ENCODE measurements at places on chromosomes 7 and 10.

- H3K27ac ChIP-seq, result no peak overlapping the region
- no peaks in the 10 kb centered on the region for H3K4me1 ChIP-seq
- H3K4me3 ChIP-seq, result no peak overlapping the region
- no peak for DNase-seq
- H3K27me3 ChIP-seq, result no peaks in the 10 kb centered on the region
- no peaks in the 10 kb centered on the region for H3K36me3 ChIP-seq
These were observed 33.8 kb downstream of the SPAG6 start for GRCh38 chr10:22379059-22379458.

DNA sequence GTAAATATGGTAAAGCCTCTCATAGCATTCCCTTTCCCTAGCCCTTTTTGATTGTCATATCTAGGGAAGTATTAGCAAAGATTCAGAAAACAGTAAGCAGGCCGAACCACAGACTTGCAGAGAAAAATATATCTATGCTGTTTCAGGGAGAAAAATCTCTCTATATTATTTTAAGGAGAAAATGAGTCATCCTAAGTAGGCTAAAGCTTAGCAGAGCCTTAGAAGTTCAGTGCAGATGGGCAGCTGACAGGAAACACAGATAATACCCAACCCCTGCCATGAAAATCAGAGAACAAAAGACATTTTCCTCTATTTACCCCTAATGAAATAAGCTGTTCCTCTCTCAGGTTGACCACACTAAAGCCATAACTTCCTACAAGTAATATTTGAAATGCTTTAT, 16.5 kb downstream of the C1QL3 start:
- H3K36me3 ChIP-seq, result no peaks in the 10 kb centered on the region
- no peak overlapping the region for H3K4me3 ChIP-seq
- DNase-seq, result no peak
- H3K27ac ChIP-seq, result no peak overlapping the region
- no peaks in the 10 kb centered on the region for H3K4me1 ChIP-seq

DNA sequence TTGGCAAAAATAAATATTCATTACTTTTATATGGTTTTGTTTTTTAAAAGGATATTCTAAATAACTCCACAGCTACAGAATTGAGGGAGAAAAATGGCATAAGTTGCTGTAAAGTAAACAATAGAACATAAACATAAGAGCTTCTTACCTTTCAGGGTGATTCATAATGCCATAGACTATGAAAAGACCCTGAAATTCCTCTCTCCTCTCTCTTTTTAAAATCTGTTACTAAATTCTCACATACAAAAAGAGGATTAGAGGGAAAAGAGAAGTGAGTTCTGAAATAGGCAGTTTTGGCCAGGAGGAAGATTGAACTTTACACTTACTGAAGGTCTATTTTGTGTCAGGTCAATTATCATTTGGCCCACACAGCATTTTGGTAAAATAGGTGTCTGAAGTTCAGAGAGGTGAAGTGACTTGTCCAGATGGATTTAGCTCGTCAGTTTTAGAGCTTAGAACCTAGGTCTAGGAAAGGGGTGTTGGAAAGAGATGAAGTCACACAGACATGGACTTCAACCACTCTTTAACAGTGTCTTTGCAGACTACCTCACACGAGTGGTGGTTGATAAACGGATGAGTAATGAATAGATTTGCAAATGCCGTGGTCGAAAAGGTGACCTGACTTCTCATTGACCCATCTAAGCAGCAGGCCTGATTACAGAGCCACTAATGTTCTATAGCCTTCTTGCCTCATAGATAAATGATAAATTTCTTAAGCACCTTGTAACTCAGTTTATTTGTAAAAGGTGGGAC, 190.6 kb upstream of the CCDC6 start:
- H3K36me3 ChIP-seq, result peaks cover 6% of the 10 kb centered on the region
- peak; percentile 67 for DNase-seq
- peak overlapping the region; percentile 18 for H3K27ac ChIP-seq

DNA sequence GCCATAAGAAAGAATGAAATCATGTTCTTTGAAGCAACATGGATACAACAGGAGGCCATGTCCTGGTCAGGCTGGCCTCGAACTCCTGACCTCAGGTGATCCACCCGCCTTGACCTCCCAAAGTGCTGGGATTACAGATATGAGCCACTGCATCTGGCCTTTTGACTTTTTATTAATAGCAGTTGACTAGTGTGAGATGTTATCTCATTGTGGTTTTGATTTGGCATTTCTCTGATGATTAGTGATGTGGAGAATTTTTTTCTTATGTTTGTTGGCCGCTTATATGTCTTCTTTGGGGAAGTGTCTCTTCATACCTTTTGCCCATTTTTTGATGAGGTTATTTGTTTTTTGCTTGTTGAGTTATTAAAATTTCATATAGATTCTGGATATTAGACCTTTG, 400.9 kb downstream of the SUGCT start:
- no peaks in the 10 kb centered on the region for H3K27me3 ChIP-seq
- no peak overlapping the region for H3K27ac ChIP-seq
- no peak for DNase-seq
- H3K36me3 ChIP-seq, result no peaks in the 10 kb centered on the region
- H3K4me3 ChIP-seq, result no peak overlapping the region

DNA sequence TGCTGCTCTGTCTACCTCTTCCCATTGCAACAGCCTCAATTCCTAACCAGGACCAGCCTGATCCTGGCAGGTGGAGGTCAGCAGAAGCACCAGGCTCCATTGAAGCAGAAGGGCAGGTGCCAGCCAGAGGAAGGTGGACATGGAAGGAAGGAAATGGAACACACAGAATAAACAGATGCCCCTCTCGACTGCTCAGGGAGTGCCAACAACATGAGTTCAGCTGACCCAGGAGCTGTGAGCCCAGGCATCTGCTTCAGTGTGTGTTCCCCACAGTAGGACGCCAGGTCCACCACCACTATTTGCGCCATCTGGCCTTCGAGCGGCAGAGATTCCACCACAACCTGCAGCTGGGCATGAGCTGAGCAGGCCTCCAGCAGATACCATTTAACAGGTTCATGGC, 56.7 kb downstream of the GPAM start:
- H3K27ac ChIP-seq, result no peak overlapping the region
- H3K4me3 ChIP-seq, result no peak overlapping the region
- no peaks in the 10 kb centered on the region for H3K27me3 ChIP-seq
- no peak for DNase-seq
